ENCODE measurements at places on chromosomes 11 and 22. TPM values are rescaled to one million over a fixed set of nuclear protein-coding genes. Genes with fewer than 3 reads are reported as not detected.
A peak's percentile ranks its signal among the peaks of the same experiment; 100 is the strongest.

DNA sequence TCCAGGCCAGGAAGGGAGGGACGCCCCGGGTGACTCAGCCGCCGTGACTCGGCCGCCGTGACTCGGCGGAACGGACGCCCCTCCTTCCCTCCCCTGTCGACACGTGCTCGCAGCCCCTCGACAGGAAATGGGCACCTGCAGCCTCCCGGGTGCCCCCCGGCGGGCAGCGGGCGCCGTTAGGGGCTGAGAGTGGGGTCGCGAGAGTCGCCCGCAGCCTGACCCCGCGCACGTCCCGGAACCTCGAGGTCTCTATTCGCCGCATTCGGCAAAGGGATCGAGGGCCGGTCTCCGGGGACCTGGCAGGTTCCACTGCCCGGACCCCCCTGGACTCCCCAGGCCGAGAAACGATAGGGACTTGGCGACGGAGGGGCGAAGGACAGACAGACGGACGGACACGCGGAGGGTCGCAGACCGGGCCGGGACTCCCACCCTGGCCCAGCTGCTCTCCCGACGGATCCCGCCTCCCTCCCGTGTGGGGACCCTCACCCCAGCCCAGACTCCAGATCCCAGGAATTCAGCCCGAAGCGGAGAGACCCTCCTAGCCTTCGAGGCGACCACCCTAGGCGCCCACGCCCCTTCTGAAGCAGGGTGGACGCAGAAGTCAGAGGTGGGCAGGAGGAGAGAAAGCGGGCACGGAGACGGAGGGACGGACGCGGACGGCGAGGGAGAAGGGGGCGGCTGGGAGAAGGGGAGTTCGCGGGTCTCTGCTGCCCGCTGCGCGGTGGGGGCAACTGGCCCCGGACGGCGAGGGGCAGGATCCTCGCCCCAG lies 648 bp downstream of the FOSL1 start:
- peaks cover 21% of the 10 kb centered on the region for H3K36me3 ChIP-seq
- peaks cover 38% of the 10 kb centered on the region for H3K4me1 ChIP-seq
- peak overlapping the region; percentile 98 for H3K4me3 ChIP-seq

GRCh38 chr11:77747381-77747969 lies 73.0 kb downstream of the RSF1 start:
- H3K4me1 ChIP-seq: peaks cover 8% of the 10 kb centered on the region
- no peak overlapping the region for H3K4me3 ChIP-seq
- H3K27ac ChIP-seq: no peak overlapping the region
- peaks cover 2% of the 10 kb centered on the region for H3K36me3 ChIP-seq
- H3K27me3 ChIP-seq: no peaks in the 10 kb centered on the region

DNA sequence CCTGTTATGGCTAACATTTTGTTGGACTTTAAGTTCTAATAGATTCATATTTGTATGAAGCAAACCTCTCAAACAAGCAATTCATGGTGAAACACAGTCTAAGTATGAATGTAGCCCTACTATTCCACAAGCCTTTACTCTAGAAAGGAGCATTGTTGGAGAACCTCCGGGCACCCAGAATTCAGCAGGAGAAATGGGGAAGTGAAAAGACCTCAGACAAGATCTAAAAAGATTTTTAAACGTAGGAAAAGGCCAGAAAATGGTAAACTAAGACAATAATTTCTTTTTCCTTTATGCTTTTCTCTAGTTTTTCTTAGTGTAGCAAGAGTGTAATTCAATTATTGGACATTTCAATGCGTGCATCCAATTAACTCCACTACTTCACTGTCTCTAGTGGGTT lies 426.4 kb downstream of the INSC start:
- no peak for DNase-seq
- no peak overlapping the region for H3K4me3 ChIP-seq
- H3K4me1 ChIP-seq: no peaks in the 10 kb centered on the region
- H3K27ac ChIP-seq: no peak overlapping the region
- H3K36me3 ChIP-seq: no peaks in the 10 kb centered on the region

DNA sequence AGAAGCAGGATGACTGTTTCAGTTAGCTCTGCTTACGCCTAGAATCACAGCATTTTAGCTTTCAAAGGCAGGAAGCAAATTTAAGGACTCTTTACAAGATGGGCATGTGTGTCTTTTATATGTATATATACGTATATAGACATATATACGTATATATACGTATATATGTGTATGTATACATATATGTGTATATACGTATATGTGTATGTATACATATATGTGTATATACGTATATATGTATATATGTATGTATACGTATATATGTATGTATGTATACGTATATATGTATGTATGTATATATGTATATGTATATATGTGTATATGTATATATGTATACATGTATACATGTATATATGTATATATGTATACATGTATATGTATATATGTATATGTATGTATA lies 111.1 kb downstream of the FBXO7 start:
- no peaks in the 10 kb centered on the region for H3K36me3 ChIP-seq
- DNase-seq: no peak
- no peak overlapping the region for H3K27ac ChIP-seq
- no peak overlapping the region for H3K4me3 ChIP-seq
- H3K4me1 ChIP-seq: peaks cover 16% of the 10 kb centered on the region
- H3K27me3 ChIP-seq: 0 out of 2 replicates have a peak, but pooled peaks cover 3% of the 10 kb centered on the region

- no peak for DNase-seq
- no peaks in the 10 kb centered on the region for H3K36me3 ChIP-seq
- H3K27ac ChIP-seq: no peak overlapping the region
- H3K27me3 ChIP-seq: peaks cover 36% of the 10 kb centered on the region
Observed at GRCh38 chr11:34565417-34566207, 52.0 kb upstream of the ELF5 start.

GRCh38 chr11:10456519-10456918 lies 1.5 kb downstream of the AMPD3 start:
- peaks cover 23% of the 10 kb centered on the region for H3K4me1 ChIP-seq
- peak overlapping the region; percentile 89 for H3K27ac ChIP-seq
- H3K36me3 ChIP-seq: peaks cover 4% of the 10 kb centered on the region
- peak overlapping the region; percentile 49 for H3K4me3 ChIP-seq
- DNase-seq: no peak

DNA sequence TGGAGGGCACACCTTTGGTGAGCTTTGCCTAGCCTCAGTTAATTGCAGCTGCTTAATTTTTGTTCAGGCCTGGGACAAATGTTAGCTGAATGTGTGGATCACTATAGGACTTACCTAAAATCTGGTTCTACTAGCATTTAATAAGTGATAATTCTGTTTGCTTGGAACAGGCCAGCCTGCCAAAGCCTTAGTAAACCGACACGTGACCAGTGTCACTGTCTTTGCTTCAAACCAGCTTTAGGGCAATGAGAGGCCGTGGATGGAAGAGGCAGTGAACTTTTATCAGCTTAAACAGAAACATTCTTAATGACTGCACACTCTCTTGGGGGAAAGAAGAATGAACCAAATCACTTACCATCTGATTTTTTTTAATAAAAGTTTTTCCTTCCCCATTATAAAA lies 10.8 kb downstream of the PARVA start:
- DNase-seq: no peak
- H3K27ac ChIP-seq: no peak overlapping the region
- H3K27me3 ChIP-seq: no peaks in the 10 kb centered on the region

DNA sequence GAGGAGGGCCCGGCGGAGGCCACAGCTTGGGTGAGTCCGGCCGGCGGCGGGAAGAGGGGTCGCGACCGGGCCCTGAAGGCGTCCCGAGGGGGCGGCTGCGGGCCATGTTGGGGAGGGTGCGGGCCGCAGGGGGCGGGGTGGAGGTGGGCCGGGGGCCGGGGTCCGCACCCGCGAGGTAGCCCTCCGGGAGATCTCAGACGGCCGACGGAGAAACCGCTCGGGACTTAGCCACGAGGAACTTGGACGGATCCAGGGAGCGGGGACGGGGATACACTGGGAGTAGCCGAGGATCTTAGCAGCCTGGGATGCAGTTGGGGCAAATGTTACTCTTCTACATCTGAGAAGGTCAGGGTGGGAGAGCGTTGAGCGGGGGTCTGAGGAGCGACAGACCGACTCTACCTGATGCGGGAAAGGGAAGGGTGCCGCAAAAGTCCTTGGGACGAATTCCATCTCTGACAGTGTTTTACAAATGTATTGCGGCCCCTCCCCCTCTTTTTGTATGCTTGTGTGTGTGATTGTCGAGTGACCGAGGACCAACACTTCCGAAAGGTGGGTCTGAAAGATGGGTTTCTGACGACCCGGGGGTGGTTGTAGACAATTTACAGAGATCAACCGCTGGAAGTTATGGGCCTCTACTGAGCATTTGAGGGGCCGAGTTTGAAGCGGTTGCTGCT lies 658 bp downstream of the STIP1 start:
- no peaks in the 10 kb centered on the region for H3K27me3 ChIP-seq
- 0 out of 2 replicates have a peak, but pooled peaks cover 1% of the 10 kb centered on the region for H3K4me1 ChIP-seq
- no peak overlapping the region for H3K4me3 ChIP-seq
- peak overlapping the region; percentile 8 for H3K27ac ChIP-seq
- peaks cover 4% of the 10 kb centered on the region for H3K36me3 ChIP-seq

GRCh38 chr22:43181321-43182076 lies 5.4 kb downstream of the TTLL12 start:
- no peak for DNase-seq
- peaks cover 19% of the 10 kb centered on the region for H3K36me3 ChIP-seq
- H3K4me1 ChIP-seq: peaks cover 5% of the 10 kb centered on the region
- H3K27me3 ChIP-seq: no peaks in the 10 kb centered on the region

- H3K27me3 ChIP-seq: no peaks in the 10 kb centered on the region
- H3K36me3 ChIP-seq: no peaks in the 10 kb centered on the region
- H3K4me3 ChIP-seq: no peak overlapping the region
- no peak for DNase-seq
- no peak overlapping the region for H3K27ac ChIP-seq
Observed at GRCh38 chr11:116311206-116311605, 461.6 kb downstream of the BUD13 start.

DNA sequence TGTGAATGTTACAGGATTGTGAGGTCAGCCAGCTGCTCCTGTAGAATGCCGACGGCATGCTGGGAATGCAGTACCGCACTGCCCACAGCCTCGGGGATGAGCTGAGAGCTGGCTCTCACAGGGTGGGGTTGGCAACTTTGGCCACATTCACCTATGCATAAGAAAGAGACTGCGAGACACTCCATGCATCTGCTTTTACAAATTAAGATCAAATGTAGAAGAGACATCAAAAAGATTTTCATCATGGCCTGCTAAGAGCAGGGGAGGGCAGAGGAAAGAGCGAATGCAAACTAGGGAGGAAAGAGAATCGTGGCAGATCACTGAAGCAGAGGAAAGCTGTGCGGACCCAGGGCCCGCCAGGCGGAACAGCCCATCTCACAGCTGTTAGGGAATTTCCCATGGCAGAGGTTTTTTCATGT lies 49.8 kb upstream of the SPATA19 start:
- H3K4me1 ChIP-seq: no peaks in the 10 kb centered on the region
- H3K36me3 ChIP-seq: no peaks in the 10 kb centered on the region
- DNase-seq: no peak
- H3K27me3 ChIP-seq: no peaks in the 10 kb centered on the region
- no peak overlapping the region for H3K27ac ChIP-seq

DNA sequence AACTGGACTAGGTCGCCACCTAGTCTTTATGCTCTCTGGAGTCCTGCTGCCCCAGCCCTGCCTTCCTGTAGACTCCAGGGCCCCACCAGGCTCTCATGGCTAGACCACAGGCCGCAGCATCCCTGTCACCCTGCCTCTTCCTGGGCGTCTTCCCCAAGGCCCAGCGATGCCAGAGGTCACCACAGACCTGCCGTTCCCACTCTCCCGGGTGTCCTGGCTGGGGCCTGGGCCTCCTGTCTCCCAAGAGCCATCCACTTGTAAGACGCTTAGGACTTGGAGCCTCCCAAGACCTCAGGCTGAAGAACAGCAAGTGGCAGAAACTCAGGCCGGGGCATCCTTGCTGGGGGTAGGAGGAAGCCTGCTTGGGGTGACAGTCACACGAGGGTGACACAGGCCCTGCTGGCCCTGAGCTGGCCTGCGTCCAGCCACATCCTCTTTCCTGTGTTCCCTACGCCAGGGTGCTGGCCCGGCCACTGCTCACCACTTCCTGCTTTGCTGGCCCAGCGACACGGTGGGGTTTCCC lies 2.0 kb upstream of the TCIRG1 start:
- no peak for DNase-seq
- no peak overlapping the region for H3K27ac ChIP-seq
- H3K4me1 ChIP-seq: peaks cover 22% of the 10 kb centered on the region
- H3K4me3 ChIP-seq: no peak overlapping the region
- H3K36me3 ChIP-seq: peaks cover 16% of the 10 kb centered on the region

- no peaks in the 10 kb centered on the region for H3K27me3 ChIP-seq
- no peaks in the 10 kb centered on the region for H3K36me3 ChIP-seq
- H3K4me3 ChIP-seq: no peak overlapping the region
- H3K27ac ChIP-seq: peak overlapping the region; percentile 94
- DNase-seq: peak; percentile 97
- peaks cover 57% of the 10 kb centered on the region for H3K4me1 ChIP-seq
Observed at GRCh38 chr22:30208631-30209603, 37.6 kb downstream of the LIF start.

DNA sequence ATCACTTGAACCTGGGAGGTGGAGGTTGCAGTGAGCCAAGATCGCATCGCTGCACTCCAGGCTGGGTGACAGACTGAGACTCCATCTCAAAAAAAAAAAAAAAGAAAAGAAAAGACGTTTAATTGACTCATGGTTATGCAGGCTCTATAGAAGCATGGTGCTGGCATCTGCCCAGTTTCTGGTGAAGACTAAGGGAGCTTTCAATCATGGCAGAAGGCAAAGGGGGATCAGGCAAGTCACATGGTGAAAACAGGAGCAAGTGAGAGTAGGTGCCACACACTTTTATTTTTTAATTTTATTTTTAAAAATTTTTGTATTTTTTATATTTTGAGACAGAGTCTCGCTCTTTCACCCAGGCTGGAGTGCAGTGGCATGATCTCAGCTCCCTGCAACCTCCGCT lies 8.4 kb upstream of the PATZ1 start:
- H3K36me3 ChIP-seq: no peaks in the 10 kb centered on the region
- no peak overlapping the region for H3K27ac ChIP-seq
- H3K27me3 ChIP-seq: peaks cover 6% of the 10 kb centered on the region
- H3K4me3 ChIP-seq: no peak overlapping the region
- no peaks in the 10 kb centered on the region for H3K4me1 ChIP-seq

GRCh38 chr11:105700271-105700670 lies 90.4 kb downstream of the GRIA4 start:
- H3K36me3 ChIP-seq: no peaks in the 10 kb centered on the region
- no peaks in the 10 kb centered on the region for H3K4me1 ChIP-seq
- H3K27ac ChIP-seq: no peak overlapping the region

TNNI2 gene
- polyA plus RNA-seq: not detected

OR5A1 gene
- not detected for polyA plus RNA-seq

SLC3A2 gene
- 239 TPM for polyA plus RNA-seq

DENND6B gene
- 4.9 TPM for polyA plus RNA-seq

OR51B5 gene
- 0.29 TPM for polyA plus RNA-seq

TMEM191B gene
- 1.8 TPM for polyA plus RNA-seq
